ENCODE measurements at places on chromosomes 4 and X. TPM values are rescaled to one million over a fixed set of nuclear protein-coding genes. Genes with fewer than 3 reads are reported as not detected.

GRCh38 chr4:122764821-122765215 is 32.3 kb downstream of the BBS12 start:
- peak; percentile 54 for DNase-seq

- DNase-seq = no peak
Observed at GRCh38 chr4:61741327-61742096, 541.4 kb downstream of the ADGRL3 start.

- DNase-seq = no peak
Observed at GRCh38 chrX:151912780-151913179, at the start of gene MAGEA4. MAGEA4 (plus strand) TSS chrX:151912889; CDS start chrX:151923665, 10,776 bp downstream.

- DNase-seq = no peak
Observed at GRCh38 chr4:108787106-108787505, 24.3 kb upstream of the ETNPPL start.

GRCh38 chr4:164224871-164225270 is 529.1 kb upstream of the SMIM31 start:
- no peak for DNase-seq

- DNase-seq = no peak
Observed at GRCh38 chrX:42755815-42756214, 22.1 kb downstream of the PPP1R2C start.

GRCh38 chr4:1137850-1138249 is 24.5 kb upstream of the RNF212 start:
- no peak for DNase-seq

DNA sequence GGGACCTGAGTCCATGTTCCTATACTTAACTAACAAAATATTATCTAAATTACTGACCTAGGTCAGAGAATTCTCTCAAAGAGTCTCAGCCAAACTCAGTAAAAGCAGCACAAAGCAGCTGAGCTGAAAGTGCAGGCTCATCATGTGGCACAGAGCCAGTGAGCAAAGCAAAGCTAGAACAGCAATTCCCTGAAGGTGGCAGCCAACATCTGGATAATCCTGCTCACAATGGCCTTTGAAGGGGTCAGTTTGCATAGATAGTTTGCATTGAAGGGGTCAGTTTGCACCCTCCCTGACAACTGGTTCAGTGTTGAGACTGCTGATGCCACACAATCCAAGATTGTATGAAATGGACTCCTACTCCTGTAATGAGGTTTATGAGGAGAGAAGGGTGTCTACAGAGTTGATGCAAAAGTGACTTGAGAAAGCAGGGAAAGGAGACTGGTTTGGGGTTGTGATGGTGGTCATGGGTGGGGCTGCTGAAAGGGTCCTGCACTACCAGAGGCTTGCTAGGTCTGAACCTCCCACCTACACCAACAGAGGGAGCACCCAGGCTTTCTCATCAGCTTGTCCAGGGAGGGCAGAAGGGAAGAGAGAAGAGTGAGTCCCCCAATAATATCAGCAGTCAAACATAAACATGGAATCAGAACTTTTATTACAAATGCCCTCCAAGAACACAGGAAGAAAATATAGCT is 39.7 kb downstream of the TRIM61 start:
- DNase-seq = no peak

Gene GYPA
- not detected for polyA plus RNA-seq

Gene P2RY8
- not detected for polyA plus RNA-seq

Gene BTK
- not detected for polyA plus RNA-seq

Gene WAS
- polyA plus RNA-seq = 0.14 TPM
